CD8-positive, alpha-beta memory T cell (primary cell): ENCODE measurements at places on chromosomes 4 and X. TPM values are rescaled to one million over a fixed set of nuclear protein-coding genes. Genes with fewer than 3 reads are reported as not detected.

DNA sequence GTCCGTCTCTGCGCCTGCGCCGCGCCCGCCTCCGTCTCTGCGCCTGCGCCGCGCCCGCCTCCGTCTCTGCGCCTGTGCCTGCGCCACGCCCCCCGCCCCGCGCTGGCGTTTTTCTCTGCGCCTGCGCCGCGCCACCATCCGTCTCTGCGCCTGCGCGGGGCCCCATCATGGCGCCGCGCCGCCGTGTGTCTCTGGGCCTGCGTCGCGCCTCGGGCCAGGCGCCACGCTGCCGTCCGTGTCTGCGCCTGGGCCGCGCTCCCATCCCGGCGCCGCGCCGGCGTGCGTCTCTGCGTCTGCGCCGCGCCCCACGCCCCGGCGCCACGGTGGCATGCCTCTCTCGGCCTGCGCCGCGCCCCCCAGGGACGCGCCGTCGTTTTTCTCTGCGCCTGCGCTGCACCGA, 51.8 kb upstream of the DUX4 start:
- H3K4me1 ChIP-seq: no peaks in the 10 kb centered on the region
- no peak overlapping the region for H3K4me3 ChIP-seq
- no peak overlapping the region for H3K27ac ChIP-seq
- no peak for DNase-seq

DNA sequence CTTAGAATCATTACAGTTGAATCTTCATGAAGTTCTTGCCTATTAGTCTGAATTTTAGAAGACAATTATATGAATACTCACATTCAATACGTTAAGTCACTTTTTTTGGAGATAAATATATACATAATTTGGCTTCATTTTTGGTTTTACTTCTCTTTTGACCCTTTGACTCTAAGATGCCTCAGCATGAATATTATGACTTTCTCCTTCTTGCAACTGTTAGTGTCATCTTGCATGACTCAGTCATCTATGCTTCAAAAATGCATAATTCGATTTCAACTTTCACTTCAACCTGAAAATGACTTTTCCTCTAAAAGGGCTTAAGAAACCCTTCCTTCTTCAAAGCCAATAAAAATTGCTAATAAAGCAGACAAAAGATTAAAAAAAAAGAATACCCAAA, 1427.5 kb downstream of the ADGRL3 start:
- H3K4me1 ChIP-seq: no peaks in the 10 kb centered on the region
- no peaks in the 10 kb centered on the region for H3K36me3 ChIP-seq
- H3K27me3 ChIP-seq: no peaks in the 10 kb centered on the region
- no peak overlapping the region for H3K4me3 ChIP-seq
- H3K27ac ChIP-seq: no peak overlapping the region

- H3K27ac ChIP-seq: no peak overlapping the region
- no peak for DNase-seq
- H3K4me1 ChIP-seq: peaks cover 43% of the 10 kb centered on the region
- no peak overlapping the region for H3K4me3 ChIP-seq
Measured at GRCh38 chrX:136646602-136647239, 1.2 kb upstream of the CD40LG start.

GRCh38 chr4:78667764-78668163, 108.4 kb upstream of the BMP2K start:
- no peak overlapping the region for H3K4me3 ChIP-seq
- DNase-seq: no peak
- H3K4me1 ChIP-seq: no peaks in the 10 kb centered on the region
- no peak overlapping the region for H3K27ac ChIP-seq
- no peaks in the 10 kb centered on the region for H3K36me3 ChIP-seq
- no peaks in the 10 kb centered on the region for H3K27me3 ChIP-seq

GRCh38 chr4:141513866-141514265, 122.5 kb upstream of the IL15 start:
- no peak overlapping the region for H3K27ac ChIP-seq
- H3K4me1 ChIP-seq: no peaks in the 10 kb centered on the region
- no peak overlapping the region for H3K4me3 ChIP-seq
- no peaks in the 10 kb centered on the region for H3K27me3 ChIP-seq

DNA sequence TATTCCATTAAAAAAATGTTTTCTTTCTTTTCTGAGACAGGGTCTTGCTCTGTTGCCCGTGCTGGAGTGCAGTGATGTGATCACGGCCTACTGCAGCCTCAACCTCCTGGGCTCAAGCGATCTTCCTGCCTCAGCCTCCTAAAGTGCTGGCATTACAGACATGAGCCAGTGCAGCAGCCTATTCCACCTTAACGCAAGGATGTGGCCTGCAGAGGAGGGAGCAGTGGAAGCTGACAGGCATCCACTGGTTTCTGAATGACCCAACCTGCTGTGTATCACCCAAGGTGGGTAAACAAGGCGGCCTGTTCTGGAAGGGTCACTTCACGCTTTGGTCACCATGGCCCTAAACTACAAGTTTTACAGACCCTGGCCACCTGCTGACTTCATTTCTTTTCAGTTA, 60.8 kb downstream of the ACOX3 start:
- DNase-seq: no peak
- H3K27ac ChIP-seq: no peak overlapping the region
- no peaks in the 10 kb centered on the region for H3K36me3 ChIP-seq
- no peak overlapping the region for H3K4me3 ChIP-seq
- no peaks in the 10 kb centered on the region for H3K4me1 ChIP-seq

GRCh38 chrX:24203072-24203808, 53.7 kb downstream of the ZFX start:
- peaks cover 8% of the 10 kb centered on the region for H3K36me3 ChIP-seq
- H3K4me1 ChIP-seq: peaks cover 12% of the 10 kb centered on the region
- DNase-seq: no peak
- no peaks in the 10 kb centered on the region for H3K27me3 ChIP-seq

DNA sequence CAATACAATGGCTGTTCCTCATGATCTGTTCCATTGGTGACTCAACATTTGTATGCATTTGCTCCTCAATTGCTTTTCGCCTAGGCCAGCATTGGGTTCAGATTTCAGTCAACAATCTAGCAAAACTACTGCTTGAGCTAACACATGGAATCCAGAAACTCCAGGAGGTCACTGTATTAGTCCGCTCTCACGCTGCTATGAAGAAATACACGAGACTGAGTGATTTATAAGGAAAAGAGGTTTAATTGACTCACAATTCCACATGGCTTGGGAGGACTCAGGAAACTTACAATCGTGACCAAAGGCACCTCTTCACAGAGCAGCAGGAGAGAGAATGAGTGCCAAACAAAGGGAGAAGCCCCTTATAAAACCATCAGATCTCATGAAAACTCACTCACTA, 67.1 kb downstream of the RXFP1 start:
- no peaks in the 10 kb centered on the region for H3K36me3 ChIP-seq
- no peak for DNase-seq
- H3K27ac ChIP-seq: no peak overlapping the region
- no peak overlapping the region for H3K4me3 ChIP-seq

GRCh38 chr4:41043465-41043864, 170.9 kb downstream of the APBB2 start:
- no peak overlapping the region for H3K27ac ChIP-seq
- no peak overlapping the region for H3K4me3 ChIP-seq
- H3K36me3 ChIP-seq: no peaks in the 10 kb centered on the region
- H3K4me1 ChIP-seq: no peaks in the 10 kb centered on the region
- no peaks in the 10 kb centered on the region for H3K27me3 ChIP-seq

DNA sequence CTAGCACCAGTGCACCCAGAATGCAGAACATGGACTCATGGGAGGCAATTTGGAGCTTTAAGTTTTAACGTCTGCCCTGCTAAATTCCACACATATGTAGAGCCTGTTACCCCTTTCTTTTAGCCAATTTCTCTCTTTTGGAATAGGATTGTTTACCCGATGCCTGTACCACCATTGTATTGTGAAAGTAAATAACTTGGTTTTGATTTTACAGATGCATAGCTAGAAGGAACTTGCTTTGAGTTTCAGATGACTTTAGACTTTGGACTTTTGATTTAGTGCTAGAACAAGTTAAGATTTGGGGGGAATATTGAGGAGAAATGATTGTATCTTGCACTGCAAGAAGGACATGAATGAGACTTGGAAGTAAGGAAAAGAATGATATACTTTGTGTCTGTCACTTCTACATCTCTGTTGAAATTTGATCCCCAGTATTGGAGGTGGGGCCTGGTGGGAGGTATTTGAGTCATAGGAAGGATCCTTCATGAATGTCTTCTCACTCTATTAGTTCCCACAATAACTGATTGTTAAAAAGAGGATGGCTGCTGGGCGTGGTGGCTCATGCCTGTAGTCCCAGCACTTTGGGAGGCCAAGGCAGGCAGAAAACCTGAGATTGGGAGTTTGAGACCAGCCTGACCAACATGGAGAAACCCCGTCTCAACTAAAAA, 794.8 kb upstream of the LCORL start:
- no peaks in the 10 kb centered on the region for H3K4me1 ChIP-seq
- no peak overlapping the region for H3K27ac ChIP-seq
- H3K36me3 ChIP-seq: no peaks in the 10 kb centered on the region
- no peaks in the 10 kb centered on the region for H3K27me3 ChIP-seq
- H3K4me3 ChIP-seq: no peak overlapping the region

- no peak overlapping the region for H3K4me3 ChIP-seq
- no peaks in the 10 kb centered on the region for H3K4me1 ChIP-seq
- H3K27ac ChIP-seq: no peak overlapping the region
- H3K27me3 ChIP-seq: no peaks in the 10 kb centered on the region
Measured at GRCh38 chr4:24514808-24515207, 69.5 kb downstream of the DHX15 start.

DNA sequence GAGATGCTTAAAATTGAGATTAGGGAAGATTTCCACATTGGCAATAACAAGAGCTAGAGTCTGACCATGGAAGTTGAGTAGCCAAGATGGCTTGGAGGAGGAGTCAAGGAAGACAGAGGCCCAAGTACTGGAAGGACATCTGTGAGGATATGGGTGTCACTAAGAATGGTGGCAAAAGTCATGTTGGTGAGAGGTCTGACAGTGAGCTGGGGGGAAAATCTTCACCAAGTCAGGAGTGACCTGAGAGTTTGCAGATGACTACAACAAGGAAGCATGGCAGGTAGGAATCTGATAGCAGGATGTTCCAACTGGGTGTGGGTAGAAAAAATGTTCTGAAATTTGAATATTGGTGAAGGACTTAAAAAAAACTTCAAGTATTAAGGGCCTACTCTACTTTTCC, 103.3 kb downstream of the SHROOM3 start:
- H3K4me1 ChIP-seq: no peaks in the 10 kb centered on the region
- DNase-seq: no peak
- no peaks in the 10 kb centered on the region for H3K36me3 ChIP-seq
- no peaks in the 10 kb centered on the region for H3K27me3 ChIP-seq
- H3K4me3 ChIP-seq: no peak overlapping the region

DNA sequence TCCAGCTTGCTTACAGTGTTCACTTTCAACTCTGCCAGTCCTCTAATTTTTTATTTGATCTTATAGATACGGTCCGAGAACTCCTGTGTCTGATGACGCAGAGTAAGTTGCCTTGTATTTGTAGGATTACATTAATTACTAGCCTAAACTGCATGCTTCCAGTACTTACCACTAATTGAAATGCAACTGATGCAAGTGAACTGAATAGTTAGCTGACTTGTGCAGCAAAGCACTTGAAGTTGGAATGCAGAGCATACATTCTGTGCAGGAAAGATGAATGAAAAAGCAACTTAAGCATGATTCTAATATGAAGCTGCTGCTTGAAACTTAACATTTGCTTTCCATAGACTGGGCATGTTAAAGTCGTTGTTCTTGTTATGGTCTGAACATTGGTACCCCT, 100.9 kb downstream of the LIMCH1 start:
- H3K4me3 ChIP-seq: no peak overlapping the region
- DNase-seq: no peak
- H3K27ac ChIP-seq: no peak overlapping the region
- H3K27me3 ChIP-seq: no peaks in the 10 kb centered on the region
- no peaks in the 10 kb centered on the region for H3K36me3 ChIP-seq

DNA sequence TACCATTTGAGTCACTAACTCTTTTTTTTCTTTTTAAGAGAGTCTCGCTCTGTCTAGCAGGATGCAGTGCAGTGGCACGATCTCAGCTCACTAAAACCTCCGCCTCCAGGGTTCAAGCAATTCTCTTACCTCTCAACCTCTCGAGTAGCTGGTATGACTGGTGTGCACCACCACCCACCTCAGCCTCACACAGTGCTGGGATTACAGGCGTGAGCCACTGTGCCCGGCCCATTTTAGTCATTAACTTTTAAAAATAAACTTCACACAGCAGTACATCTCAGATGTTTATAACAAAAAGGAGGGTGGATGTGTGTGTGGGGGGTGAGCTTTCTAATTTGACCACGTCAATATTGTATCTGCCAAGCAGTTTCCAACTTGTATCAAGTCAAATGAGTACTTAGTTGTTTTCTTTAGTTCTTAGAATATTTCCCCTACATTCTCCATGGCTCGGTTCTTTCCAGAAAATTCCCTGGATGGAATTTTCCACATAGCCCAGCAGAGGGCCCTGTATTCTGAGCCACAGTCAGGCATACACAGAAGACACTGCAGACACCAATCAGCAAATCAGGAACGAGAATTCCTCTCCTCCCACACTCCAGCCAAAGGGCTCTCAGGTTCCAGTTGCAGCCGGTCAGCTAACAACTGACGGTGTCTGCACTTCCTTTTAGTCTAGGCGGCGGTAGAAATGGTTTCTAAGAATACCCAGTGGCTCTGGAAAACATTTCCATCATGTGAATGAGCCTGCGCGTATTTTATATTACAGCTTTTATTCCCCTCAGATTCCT, 20.1 kb upstream of the ARAF start:
- no peak for DNase-seq
- no peak overlapping the region for H3K4me3 ChIP-seq
- no peaks in the 10 kb centered on the region for H3K36me3 ChIP-seq
- no peaks in the 10 kb centered on the region for H3K27me3 ChIP-seq

GRCh38 chr4:138367942-138368341, 125.8 kb upstream of the SLC7A11 start:
- no peak overlapping the region for H3K27ac ChIP-seq
- H3K27me3 ChIP-seq: no peaks in the 10 kb centered on the region
- no peaks in the 10 kb centered on the region for H3K36me3 ChIP-seq
- no peak for DNase-seq
- H3K4me1 ChIP-seq: no peaks in the 10 kb centered on the region
- H3K4me3 ChIP-seq: no peak overlapping the region

ASB11 gene
- total RNA-seq: not detected

MAGEA8 gene
- not detected for total RNA-seq

ARMCX1 gene
- 2.2 TPM for total RNA-seq

ING2 gene
- 10.7 TPM for total RNA-seq

CXCL11 gene
- total RNA-seq: 0.18 TPM

CFAP97 gene
- 50.1 TPM for total RNA-seq

SLITRK4 gene
- total RNA-seq: not detected

SSX4B gene
- not detected for total RNA-seq

RHOH gene
- 148 TPM for total RNA-seq
